GM23338 (cell line): ENCODE measurements at places on chromosomes 11 and 22. TPM values are rescaled to one million over a fixed set of nuclear protein-coding genes. Genes with fewer than 3 reads are reported as not detected.

- DNase-seq = no peak
- peaks cover 10% of the 10 kb centered on the region for H3K36me3 ChIP-seq
- H3K4me1 ChIP-seq = peaks cover 26% of the 10 kb centered on the region
- no peaks in the 10 kb centered on the region for H3K27me3 ChIP-seq
Observed at GRCh38 chr11:9530020-9530621, 43.3 kb upstream of the WEE1 start.

The PGA3 gene
- total RNA-seq = not detected in 2 replicates

DNA sequence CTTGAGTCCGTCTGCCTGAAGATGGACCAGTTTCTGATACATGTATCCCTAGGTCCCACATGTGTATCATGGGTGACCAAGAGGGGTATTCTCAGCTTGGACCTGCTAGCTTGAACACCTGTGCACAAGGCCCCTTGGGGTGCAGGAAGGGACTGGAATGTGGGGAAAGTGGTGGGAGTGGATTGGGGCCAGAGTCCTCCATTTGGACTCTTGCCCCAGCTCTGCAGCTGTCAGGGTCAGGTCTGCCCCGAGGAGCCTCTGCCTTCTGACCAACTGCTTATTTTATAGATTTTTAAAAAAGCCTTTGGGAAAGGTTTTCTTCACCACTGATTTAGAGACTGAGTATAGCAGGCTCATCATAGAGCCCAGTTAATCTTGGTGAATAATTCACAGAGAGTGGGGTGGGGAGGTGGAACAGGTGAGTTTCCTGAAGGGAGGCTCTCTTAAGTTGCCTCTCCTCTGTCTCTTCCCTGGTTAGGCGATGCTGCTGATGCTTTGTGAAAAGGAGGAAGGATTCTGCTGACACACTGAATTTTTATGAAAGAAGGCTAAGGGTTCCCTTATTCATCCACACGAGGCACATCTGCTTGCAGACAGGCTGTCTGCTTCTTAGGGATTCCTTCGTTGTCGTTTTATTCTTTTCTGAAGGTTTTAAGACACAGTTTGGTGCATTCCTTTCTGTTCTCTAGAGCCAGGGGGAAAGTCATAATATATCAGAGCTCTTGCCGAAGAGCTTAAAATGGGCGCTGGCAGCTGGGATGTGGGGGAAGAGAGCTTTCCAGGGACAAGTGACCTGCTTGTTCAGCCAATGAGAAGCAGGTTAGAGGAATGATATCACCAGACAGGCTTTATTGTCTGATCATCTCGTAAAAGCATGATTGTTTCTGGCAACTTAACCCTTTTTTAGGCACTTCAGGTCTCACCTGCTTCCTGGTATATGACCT lies 19.9 kb downstream of the TRIM44 start:
- H3K27me3 ChIP-seq = no peaks in the 10 kb centered on the region
- H3K27ac ChIP-seq = no peak overlapping the region
- peaks cover 8% of the 10 kb centered on the region for H3K4me1 ChIP-seq
- H3K36me3 ChIP-seq = no peaks in the 10 kb centered on the region

GRCh38 chr11:66324664-66325063 lies 7.8 kb upstream of the CD248 start:
- DNase-seq = no peak
- no peak overlapping the region for H3K27ac ChIP-seq
